RWPE2 (cell line): ENCODE measurements at places on chromosomes 7 and 10.

GRCh38 chr10:128863823-128864405 lies 603.1 kb upstream of the MGMT start:
- no peak overlapping the region for H3K4me3 ChIP-seq
- H3K36me3 ChIP-seq = no peaks in the 10 kb centered on the region
- DNase-seq = no peak
- H3K27me3 ChIP-seq = no peaks in the 10 kb centered on the region
- no peaks in the 10 kb centered on the region for H3K4me1 ChIP-seq
- no peak overlapping the region for H3K27ac ChIP-seq

- DNase-seq = no peak
- no peak overlapping the region for H3K4me3 ChIP-seq
These were observed 128.6 kb upstream of the THSD7A start for GRCh38 chr7:11960621-11961020.

GRCh38 chr7:14717816-14718215 lies 184.7 kb downstream of the DGKB start:
- no peaks in the 10 kb centered on the region for H3K36me3 ChIP-seq
- no peak overlapping the region for H3K27ac ChIP-seq
- no peaks in the 10 kb centered on the region for H3K4me1 ChIP-seq
- H3K27me3 ChIP-seq = peaks cover 6% of the 10 kb centered on the region

- peaks cover 3% of the 10 kb centered on the region for H3K4me1 ChIP-seq
- H3K27me3 ChIP-seq = peaks cover 17% of the 10 kb centered on the region
- no peak overlapping the region for H3K4me3 ChIP-seq
- H3K27ac ChIP-seq = no peak overlapping the region
These were observed 5.6 kb downstream of the CH25H start for GRCh38 chr10:89201345-89202032.

DNA sequence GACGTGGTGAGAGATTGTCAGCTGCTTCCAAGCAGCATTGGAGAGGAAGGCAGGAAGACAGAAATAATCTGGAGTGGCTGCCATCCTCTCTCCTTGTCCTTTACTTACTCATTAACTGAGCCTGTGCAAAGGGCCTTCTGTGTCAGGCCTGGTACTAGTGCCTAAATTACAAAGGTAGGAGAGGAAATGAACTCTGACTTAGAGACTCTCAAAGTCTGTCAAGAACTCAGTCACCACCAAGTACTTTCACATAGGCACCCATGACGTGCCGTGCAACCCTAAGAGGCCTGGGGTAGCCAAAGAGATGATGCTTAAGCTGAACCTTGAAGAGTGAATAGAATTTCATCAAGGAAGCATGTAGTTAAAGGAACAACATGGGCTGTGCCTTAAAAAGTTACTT lies 866.9 kb downstream of the LRMDA start:
- DNase-seq = no peak
- H3K27ac ChIP-seq = no peak overlapping the region
- H3K4me3 ChIP-seq = no peak overlapping the region
- no peaks in the 10 kb centered on the region for H3K27me3 ChIP-seq
- H3K4me1 ChIP-seq = no peaks in the 10 kb centered on the region
- H3K36me3 ChIP-seq = no peaks in the 10 kb centered on the region

DNA sequence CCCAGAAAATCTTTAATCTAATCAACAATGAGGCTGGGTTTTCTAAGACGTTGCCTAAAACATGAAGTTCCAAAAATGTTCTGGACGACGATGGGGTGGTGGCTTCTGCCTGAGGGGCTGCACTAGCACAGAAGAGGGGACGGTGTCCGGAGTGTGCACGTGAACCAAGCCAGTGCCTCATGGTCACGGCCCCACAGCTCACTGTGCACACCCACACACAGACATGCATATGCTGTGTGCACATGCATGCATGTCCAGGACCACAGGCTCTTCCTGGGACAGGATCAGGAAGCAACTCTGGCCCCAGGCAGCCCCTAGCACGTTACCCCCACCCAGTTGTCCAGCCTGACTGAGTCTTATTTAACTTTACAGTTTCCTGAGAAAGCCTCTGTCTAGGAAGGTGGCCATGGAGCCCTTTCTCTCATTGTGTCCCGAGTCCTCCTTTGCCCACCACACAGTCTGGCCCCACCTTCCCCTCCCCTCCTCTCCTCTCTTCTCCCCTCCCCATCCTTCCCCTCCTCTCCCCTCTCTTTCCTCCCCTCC lies 100.8 kb downstream of the DNAJB6 start:
- H3K27ac ChIP-seq = no peak overlapping the region
- no peaks in the 10 kb centered on the region for H3K4me1 ChIP-seq
- peak; percentile 17 for DNase-seq
- H3K27me3 ChIP-seq = no peaks in the 10 kb centered on the region
- no peaks in the 10 kb centered on the region for H3K36me3 ChIP-seq

DNA sequence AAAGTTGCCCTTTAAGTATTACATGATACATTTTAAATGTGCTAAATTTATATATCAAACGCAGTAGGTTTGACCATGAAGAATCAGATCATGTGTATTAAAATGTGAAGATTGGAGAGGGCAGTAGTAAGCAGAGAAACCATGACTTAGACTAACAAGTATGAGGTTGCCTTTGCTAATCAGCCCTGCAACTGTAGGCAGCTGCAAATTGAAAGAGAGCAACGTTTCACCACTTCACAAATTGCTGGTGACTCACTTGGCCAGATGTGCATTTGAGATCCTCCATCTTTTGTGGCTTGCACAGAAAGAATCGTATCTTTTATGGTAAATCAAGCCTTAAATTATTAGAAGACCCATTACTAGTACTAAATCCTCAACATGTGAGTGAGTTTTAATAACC lies 10.1 kb upstream of the SEMA3A start:
- no peak overlapping the region for H3K4me3 ChIP-seq
- peaks cover 17% of the 10 kb centered on the region for H3K4me1 ChIP-seq
- DNase-seq = no peak
- H3K27ac ChIP-seq = no peak overlapping the region
- no peaks in the 10 kb centered on the region for H3K36me3 ChIP-seq

DNA sequence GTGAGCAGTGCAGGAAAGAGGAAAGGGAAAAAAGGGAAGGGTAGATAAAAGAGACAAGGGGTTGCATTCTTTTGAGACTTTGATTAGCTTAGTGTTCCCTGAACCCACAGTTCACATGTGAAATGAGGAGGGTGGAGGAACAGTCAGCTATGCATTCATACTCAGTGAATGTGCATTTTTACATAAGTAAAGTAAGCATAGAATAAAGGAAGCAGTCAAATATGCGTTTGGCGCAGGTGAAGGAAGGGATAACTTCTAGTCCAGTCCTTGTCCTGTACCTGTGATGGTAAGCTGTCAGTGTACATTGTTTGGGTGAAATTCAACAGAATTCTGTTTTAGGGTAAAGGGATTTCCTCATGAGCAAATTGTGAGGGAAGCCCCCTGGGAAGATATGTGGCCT lies 28.1 kb downstream of the HK1 start:
- no peak for DNase-seq
- H3K36me3 ChIP-seq = no peaks in the 10 kb centered on the region
- no peak overlapping the region for H3K27ac ChIP-seq
- H3K4me3 ChIP-seq = no peak overlapping the region

- no peaks in the 10 kb centered on the region for H3K36me3 ChIP-seq
- H3K27me3 ChIP-seq = no peaks in the 10 kb centered on the region
- no peak for DNase-seq
- no peak overlapping the region for H3K27ac ChIP-seq
- no peaks in the 10 kb centered on the region for H3K4me1 ChIP-seq
These were observed 422.5 kb downstream of the HTR7 start for GRCh38 chr10:90435296-90435695.

DNA sequence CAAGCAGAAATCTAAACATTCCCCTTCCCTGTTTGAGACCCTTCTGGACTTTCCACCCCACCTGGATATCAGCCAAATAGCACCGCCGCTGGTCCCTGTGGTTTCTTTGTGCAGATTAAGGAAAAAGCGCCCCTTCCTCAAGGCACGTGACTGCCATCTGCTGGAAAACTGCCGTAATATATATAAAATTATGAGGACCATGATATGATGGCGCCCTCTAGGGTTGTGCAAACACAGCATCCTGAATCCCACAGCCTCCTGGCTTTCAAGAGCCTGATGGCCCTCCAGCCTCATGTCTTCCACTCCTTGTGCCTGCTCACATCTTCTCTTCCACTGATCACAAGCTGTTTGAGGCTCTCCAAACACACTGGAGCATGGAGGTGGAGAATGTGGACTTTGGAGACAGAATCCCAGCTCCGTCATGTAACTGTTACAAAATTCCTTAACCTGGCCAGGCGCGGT lies 121.3 kb downstream of the MYL10 start:
- H3K27ac ChIP-seq = no peak overlapping the region
- H3K4me1 ChIP-seq = no peaks in the 10 kb centered on the region
- H3K36me3 ChIP-seq = no peaks in the 10 kb centered on the region
- H3K4me3 ChIP-seq = no peak overlapping the region
- no peaks in the 10 kb centered on the region for H3K27me3 ChIP-seq
- no peak for DNase-seq

DNA sequence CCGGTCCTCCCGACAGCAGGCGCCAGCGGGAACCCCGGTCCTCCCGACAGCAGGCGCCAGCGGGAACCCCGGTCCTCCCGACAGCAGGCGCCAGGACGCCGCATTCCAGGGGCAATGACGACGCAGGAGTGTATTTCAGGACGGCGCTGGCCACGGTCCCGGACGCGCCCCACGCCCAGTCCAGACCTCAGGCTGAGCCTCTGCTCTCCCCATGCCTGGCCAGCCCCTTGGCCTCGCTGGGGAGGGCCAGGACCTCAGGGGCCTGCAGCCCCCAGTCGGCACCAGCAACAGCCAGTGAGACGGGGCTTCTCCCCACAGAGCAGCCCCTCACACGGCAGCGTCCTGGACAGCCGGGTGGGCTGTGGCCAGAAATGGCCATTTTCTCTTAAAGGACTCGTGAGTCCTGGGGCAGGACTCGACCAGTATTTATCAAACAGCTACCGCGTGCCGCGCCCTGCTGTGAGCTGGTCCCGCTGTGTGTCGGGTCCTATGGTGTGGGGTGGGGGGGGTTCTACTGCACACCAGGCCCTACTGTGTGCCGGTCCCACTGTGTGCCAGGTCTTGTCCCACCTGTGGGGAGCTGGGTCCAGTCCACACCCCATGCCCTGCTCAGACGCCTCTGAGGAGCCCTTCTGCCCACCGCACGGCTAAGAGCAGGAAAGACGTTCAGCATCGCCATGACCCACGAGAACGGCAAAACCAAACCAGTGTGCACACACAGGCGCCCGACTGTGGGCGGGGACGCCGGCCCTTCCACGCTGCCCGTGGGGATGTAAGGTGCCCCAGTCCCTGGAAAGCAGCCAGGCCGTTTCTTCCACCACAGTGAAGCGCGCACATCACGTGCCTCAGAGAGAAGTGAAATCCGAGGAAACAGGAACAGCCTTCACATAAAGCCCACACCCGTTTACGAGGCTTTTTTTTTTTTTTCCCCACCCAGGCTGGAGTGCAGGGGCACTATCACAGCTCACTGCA lies 33.3 kb downstream of the GET4 start:
- H3K36me3 ChIP-seq = no peaks in the 10 kb centered on the region
- no peaks in the 10 kb centered on the region for H3K27me3 ChIP-seq
- peak overlapping the region; percentile 3 for H3K4me3 ChIP-seq
- H3K4me1 ChIP-seq = peaks cover 12% of the 10 kb centered on the region
- H3K27ac ChIP-seq = no peak overlapping the region

DNA sequence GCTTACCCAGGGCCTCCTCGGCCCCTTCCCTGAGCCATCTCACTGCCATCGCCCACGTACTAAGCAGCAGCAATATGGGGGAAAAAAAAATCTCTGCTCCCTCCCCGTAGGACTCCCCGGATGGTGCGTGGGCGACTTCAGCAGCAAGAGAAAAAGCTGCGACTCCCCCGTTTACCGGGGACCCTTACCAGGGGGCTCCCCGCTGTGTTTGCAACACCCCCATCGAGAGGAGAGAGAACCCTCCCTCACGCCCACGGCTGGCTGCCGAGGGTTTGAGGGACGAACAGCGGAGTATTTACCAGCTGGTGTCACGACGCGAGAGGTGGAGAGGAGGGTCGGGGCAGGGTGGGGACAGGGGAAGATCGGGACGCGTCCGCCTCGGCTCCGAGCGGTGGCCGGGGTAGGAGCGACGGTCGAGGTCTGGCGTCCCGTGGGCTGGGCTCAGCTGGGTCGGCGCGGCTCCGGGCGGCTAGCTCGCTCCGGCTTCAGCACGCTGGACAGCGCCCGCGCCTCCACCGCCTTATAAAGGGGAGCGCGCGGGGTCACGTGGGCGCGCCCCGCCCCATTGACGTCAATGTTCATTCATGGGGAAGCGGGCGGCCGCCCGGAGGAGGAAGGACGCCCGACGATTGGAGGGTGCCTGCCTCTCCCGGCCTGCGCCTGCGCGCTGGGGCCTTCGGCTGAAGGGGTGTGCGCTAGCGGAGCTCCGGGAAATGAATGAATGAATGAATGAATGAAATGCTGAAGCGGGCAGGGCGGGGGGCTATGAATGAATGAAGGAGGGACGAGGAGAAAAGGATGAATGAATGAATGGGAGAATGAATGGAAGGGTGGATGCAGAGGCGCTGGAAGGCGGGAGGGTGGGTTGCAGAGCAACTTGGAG lies at the start of gene VGF:
VGF (minus strand) TSS at position 495 of the 883 bp plus-strand sequence. CDS start 726 bp downstream, outside the sequence.
- H3K4me3 ChIP-seq = peak within 1 kb of the TSS; percentile 43
- H3K4me1 ChIP-seq = peaks cover 22% of the 10 kb centered on the region
- DNase-seq = peak; percentile 93
- H3K27ac ChIP-seq = peak within 1 kb of the TSS; percentile 66

DNA sequence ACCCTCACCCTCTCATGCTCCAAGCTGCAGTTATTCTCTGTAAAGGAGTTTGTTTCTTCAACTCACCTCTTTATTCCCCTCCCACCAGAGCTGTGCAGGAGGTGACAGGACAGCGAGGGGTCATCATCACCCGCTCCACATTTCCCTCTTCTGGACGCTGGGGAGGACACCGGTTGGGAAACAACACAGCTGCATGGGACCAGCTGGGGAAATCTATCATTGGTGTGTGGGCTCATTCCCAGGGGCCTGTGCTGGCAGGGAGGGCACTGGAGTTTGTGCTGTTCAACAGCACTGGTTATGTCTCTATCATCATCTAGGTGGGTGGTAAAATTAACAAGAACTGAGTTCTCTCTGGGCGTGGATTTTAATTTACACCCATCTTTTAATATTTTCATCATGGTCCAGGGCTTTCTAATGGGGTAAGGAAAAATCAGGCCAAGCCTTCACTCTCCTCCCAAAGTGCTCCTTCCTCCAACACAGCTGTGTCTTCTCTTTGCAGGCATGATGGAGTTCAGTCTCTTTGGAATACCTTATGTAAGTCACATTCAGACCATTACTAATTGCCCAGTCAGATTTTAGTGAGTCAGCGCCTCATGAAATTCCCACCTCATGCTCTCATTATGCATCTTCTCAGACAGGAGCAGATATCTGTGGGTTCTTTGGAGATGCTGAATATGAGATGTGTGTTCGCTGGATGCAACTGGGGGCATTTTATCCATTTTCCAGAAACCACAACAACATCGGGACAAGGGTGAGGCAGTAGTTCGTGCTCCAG lies 61.6 kb downstream of the PRSS58 start:
- H3K27me3 ChIP-seq = no peaks in the 10 kb centered on the region
- no peak overlapping the region for H3K27ac ChIP-seq
- H3K4me3 ChIP-seq = no peak overlapping the region
- H3K4me1 ChIP-seq = no peaks in the 10 kb centered on the region
- no peak for DNase-seq

GRCh38 chr10:70350501-70350900 lies 31.9 kb downstream of the LRRC20 start:
- H3K36me3 ChIP-seq = no peaks in the 10 kb centered on the region
- DNase-seq = no peak
- H3K27me3 ChIP-seq = no peaks in the 10 kb centered on the region
- no peak overlapping the region for H3K27ac ChIP-seq
